ENCODE measurements at places on chromosomes 5 and 9.

GRCh38 chr9:131661568-131662288 lies 78.1 kb downstream of the RAPGEF1 start:
- DNase-seq = no peak

GRCh38 chr5:178695556-178695955 lies 34.9 kb downstream of the ZNF354A start:
- DNase-seq = no peak

DNA sequence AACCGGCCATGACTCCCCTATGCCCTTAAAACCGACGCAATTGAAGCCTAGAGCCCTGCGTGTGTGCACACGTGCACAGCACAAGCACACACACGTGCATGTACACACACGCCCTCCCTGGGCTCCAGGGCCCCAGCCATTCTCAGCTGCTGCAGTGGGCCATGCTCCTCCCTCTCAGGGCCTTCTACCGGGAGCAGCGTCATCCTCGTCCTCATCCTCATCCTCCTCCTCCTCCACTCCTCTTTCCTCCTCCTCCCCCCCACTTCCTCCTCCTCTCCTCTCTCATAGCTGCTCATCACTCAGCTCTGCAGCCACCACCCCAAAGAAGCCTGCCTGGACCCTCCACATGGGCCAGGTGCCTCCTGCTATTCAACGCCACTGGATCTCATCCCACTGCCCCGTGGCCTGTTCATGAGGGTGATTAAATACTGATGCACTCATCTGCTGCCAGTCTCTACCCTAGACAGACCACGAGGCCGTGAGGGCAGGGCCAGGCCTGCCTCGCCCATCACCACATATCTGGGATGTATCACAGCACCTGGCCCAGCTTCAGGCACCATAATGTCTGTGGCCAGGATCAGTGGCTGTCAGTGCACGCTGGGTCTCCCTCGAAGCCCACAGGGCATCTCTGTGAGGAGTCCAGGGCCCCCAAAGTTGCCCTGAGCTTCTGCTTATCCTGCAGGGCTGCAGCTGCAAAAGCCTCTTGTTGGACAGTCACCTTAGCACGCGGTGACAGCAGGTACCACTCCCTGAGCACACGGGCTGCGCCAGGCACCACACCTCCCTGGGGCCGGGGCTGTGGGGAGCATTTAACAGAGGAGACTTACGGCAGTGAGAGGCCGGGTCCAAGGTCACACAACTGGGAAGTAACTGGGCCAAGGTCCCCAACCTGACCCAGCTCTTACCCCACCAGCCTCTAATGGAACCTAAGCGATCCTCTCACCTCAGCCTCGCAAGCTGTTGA lies 9.8 kb downstream of the FAM78A start:
- no peak for DNase-seq

GRCh38 chr5:61252643-61252925 lies 79.5 kb upstream of the ZSWIM6 start:
- no peak for DNase-seq

DNA sequence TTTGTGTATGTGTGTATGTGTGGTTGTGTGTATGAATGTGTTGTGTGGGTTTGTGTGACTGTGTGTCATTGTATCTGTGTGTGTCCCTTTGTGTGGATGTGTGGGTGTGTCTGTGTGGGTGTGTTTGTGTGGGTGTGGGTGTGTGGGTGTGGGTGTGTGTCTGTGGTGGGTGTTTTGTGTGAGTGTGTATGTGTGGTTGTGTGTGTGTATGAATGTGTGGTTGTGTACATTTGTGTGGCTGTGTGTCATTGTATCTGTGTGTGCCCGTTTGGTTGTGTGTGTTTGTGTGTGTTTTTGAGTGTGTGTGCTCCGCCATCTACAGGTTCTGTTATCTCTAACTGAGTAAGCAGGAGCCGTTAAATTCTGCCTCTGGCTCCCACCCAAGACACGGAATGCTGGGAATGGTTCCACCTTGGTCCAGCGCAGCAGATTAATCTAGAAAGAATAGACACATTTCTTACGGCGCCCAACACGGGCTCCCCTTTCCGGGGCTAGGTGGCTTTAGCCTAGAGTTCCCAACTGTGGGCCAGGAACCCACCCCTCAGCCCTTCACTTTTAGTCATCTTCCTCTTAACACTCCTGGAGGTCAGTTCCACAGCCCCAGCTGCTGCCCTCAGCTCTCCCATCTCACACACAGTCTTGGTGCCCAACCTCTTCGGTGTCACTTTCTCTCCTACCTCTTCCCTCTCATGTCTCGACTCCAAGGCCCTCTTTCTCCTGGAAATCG lies 197.1 kb downstream of the TTLL11 start:
- DNase-seq = no peak

GRCh38 chr9:98732801-98733200 lies 24.1 kb upstream of the GABBR2 start:
- DNase-seq = no peak

GRCh38 chr9:88659126-88659525 lies 124.1 kb downstream of the NXNL2 start:
- no peak for DNase-seq

GRCh38 chr5:7927466-7928375 lies 58.8 kb downstream of the MTRR start:
- peak; percentile 66 for DNase-seq

- DNase-seq = no peak
These were observed 101.1 kb downstream of the PSD2 start for GRCh38 chr5:139896718-139897117.

DNA sequence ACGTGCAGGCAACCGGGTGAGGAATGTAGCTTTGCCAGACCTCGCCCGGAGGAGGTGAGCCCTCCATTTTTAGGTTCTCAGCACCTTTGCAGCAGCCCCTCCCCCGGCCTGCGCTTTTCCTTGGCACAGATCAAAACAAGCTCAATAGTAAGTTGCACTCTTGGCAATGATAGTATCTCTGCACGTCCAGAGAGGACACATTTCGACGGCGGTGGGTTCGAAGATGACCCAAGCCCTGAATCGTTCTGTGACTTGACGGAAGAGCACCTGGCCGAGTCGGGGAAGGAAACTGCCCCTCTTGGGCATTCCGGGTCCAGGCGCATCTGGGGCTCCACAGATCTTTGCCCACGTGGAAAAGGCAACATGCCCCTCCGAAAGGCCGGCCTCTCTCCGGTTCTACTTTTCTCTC lies 904 bp downstream of the GDNF start:
- no peak for DNase-seq

- DNase-seq = no peak
These were observed 11.0 kb upstream of the HAPLN1 start for GRCh38 chr5:83731638-83732037.

DNA sequence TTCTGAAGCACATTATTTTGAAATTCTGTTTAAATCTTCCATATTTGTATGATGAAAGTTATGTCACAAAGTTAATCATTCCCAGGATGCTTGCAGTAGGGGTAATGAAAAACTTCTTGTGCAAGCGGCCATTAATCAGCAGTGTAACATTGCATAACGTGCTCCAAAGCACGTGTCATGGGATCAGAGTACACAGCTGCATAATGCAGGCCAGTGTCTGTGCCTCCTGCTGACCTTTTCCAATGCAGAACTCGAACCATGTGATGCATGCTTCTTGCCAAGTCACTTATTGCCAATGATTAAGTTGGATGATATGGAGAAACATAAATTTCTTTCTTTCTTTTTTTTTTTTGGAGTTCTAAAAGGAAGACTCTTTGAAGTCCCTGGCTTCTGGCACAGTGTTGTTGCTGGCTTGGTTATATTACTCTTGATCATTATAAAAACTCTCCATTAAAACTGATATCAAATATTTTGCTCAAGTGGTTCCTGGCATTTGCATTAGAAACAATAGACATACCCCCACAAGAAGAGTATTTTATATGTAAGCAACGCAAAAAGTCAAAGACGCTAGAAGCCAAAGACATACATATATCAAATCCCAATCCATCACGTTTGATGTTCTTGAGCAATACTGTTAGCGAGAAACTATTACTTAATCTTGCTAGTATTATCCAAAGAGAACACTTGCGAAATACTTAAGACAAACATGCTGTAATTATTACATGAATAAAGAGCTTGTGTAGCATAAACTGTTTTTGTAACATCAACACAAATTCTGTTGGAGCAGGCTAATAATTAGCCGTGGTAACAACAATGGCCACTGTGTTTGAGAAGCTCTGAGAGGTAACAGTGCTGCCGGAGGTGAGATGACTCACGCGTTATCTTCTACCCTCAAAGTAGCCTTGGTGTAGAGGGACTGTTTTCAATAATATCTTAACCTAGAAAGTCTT lies 164.2 kb downstream of the AUH start:
- peak; percentile 48 for DNase-seq

DNA sequence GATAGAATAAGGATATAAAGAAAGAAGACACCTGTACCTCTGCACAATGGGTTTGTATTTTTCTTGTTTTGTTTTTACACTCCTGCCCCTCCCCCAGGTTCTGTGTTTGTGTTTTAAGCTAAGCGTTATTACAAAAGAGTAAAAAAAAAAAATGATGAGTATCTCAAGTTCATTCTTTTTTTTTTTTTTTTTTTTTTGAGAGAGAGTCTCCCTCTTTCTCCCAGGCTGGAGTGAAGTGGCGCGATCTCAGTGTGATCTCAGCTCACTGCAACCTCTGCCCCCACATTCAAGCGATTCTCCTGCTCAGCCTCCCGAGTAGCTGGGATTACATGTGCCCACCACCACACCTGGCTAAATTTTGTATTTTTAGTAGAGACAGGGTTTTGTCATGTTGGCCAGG lies 29.4 kb upstream of the RAI14 start:
- no peak for DNase-seq

GRCh38 chr5:39331861-39332381 lies 32.4 kb downstream of the C9 start:
- no peak for DNase-seq

- DNase-seq = no peak
These were observed 25.1 kb downstream of the CDHR2 start for GRCh38 chr5:176574297-176574591.

DNA sequence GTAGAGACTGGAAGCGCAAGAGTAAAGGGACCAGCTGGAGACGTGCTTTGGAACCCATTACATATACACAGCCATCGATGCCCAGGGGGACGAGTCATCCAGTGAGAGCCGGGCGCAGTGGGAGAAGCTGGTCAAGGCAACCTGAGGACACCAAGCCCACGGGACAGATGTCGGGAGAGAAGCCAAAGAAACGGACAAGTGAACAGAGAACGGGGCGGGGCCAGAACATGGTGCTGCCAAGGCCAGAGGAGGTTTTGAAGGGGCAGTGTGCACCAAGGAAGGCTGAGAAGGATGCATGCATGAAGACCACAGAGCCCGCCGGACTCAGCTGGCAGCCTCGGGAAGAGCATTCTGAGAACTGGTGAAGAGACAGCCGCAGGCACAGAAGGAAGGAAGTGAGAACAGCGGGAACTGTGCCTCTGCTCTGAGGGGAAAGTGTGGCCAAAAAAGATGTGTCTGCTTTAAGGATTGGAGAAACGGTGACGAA lies 20.3 kb downstream of the CAMSAP1 start:
- peak; percentile 57 for DNase-seq

- no peak for DNase-seq
These were observed 68.5 kb upstream of the RAI14 start for GRCh38 chr5:34587355-34588241.

DNA sequence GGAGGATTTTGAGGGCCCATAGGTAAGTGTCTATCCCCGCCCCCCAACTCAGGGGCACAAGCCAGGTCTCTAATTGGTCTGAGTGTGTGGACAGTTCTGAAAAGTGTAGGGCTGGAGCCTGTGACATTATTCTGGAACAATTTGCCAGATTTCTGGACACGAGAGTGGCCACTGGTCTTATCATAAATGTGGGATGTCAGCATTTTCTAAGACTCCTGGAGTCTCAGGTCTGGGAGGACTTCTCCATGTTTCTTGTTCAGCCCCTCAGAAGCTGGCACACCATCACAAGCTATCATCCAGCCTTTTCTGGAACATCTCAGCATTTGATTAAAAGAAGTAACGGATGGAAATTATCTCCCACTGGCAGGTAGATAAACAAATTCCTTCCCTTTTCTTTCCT lies 141.4 kb downstream of the SEC61B start:
- no peak for DNase-seq

DNA sequence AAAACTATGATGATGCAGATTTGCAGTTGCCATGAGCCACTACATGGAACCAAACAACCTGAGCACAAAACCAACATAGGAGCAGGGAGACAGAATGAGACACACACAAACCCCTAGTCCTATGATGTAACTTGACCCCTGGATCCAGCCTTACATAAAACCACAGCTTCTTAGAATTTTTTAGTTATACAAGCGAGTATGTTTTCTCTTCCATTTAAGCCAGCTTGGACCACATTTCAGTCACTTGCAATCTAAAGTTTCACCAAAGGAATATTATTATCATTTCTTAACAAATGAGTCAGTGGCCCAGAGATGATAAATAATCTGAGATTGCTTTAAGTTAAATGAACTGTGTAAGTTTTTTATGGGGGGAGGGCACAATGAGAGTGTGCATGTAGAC lies 6.8 kb downstream of the SPOCK1 start:
- DNase-seq = no peak

- DNase-seq = no peak
These were observed 45.3 kb downstream of the SLC36A1 start for GRCh38 chr5:151492729-151493128.

GRCh38 chr5:127398508-127398907 lies 107.9 kb downstream of the MEGF10 start:
- peak; percentile 18 for DNase-seq

DNA sequence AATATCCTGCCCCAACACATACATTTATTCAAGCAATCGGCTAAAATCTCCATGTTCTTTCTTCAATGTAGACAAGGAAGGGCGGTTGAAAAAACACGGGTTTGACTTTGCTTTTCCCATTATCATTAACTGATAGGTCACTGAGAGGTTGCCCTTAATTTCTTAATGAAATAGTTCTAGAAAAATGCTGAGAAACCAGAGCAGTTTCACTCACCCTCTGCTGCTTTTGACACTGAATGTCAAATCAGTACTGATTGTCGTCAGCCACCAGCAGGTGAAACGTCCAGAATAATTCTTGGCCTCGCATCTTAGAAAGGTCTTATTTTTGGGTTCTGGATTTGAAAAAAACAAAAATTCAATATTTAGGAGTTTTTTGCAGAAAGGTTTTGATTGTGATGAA lies 8.1 kb downstream of the IL12B start:
- no peak for DNase-seq

- no peak for DNase-seq
These were observed 285.1 kb downstream of the MAT2B start for GRCh38 chr5:163790497-163790896.

DNA sequence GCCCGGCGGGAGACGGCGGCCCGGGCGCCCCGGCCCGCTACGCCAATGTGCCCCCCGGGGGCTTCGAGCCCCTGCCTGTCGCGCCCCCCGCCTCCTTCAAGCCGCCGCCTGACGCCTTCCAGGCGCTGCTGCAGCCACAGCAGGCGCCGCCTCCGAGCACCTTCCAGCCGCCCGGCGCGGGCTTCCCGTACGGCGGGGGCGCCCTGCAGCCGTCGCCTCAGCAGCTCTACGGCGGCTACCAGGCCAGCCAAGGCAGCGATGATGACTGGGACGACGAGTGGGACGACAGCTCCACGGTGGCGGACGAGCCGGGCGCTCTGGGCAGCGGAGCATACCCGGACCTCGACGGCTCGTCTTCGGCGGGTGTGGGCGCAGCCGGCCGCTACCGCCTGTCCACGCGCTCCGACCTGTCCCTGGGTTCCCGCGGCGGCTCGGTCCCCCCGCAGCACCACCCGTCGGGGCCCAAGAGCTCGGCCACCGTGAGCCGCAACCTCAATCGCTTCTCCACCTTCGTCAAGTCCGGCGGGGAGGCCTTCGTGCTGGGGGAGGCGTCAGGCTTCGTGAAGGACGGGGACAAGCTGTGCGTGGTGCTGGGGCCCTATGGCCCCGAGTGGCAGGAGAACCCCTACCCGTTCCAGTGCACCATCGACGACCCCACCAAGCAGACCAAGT lies 723 bp downstream of the SNX18 start:
- no peak for DNase-seq
